ENCODE measurements at places on chromosomes 11 and 22.

GRCh38 chr22:23784215-23784732, 2.5 kb upstream of the SMARCB1 start:
- peak; percentile 19 for DNase-seq

DNA sequence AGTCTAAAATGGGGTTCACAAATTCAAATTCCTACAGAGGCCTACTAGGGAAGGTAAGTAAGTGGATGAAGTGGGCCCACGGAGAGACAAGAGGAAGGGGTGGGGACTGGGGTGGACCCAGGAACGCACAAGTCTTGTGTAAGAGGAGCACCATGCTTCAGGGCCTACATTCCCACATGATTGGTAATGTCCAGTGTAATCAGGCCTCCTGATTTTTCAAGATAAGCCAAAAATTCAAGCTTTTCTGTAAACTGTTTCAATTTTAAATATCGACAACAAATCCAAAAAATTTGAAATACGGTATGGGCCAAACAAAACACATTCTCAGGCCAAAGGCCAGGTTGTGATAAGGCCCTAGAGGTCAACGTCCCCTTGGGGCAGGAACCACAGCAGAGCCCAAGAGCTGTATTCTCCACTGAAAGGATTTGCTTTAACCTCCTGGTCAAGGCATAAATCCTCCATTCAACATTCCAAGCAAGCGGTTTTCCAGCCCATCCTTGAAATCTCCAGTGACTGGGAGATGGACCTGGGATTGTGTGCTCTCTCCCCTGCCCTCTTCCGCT, 116.4 kb downstream of the TRIM29 start:
- no peak for DNase-seq

- no peak for DNase-seq
Measured at GRCh38 chr11:67367761-67368227, 5.6 kb downstream of the CLCF1 start.

GRCh38 chr11:20592741-20593140, 6.7 kb upstream of the SLC6A5 start:
- DNase-seq: no peak

GRCh38 chr11:88695689-88696414, 358.3 kb upstream of the CTSC start:
- no peak for DNase-seq

- peak; percentile 87 for DNase-seq
Measured at GRCh38 chr11:44094260-44094868, 1.1 kb upstream of the EXT2 start.

DNA sequence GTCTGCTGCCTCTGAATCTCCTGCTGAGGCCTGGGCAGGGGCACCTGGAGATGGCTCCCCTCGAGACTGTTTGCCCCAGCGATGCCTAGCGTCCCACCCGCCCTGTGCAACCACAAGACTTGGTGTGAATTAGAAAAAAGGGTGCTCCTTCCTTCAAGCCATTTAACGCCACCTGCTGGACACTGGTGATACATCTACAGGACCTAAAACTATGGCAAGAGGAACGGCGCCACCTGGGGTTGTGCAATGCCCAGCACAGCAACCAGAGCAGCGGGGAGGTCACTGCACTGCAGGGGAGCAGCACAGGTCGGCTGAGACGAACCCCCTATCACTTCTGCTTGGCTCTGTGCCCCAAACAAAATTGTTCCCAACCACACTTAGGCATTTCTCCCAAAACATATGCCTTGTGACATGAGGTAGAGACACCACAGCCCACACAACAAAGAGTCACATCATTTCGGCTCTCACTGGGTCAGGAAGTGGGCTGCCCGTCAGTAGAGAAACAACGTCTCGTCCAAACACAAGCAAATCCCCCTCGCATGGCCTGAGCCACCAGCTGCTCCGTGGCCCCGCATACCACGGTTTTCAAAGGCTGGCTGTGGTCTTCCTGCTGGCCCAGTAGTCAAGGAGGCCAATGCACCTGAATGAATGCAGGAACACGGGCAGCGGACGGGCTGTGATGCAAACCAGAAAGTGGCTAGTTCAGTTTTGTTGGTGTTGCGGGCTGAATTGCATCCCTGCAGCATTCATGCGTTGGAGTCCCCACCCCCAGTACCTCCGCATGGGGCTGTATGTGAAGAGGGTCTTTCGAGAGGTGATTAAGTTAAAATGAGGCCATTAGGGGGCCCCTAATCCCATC, 171.9 kb downstream of the SHANK2 start:
- DNase-seq: peak; percentile 56

- no peak for DNase-seq
Measured at GRCh38 chr22:27842201-27842600, 40.6 kb upstream of the MN1 start.

- DNase-seq: peak; percentile 7
Measured at GRCh38 chr11:108302121-108302785, 79.4 kb downstream of the ATM start.
